ENCODE measurements at places on chromosomes 3 and 15.

GRCh38 chr3:15660055-15660935 lies 58.8 kb downstream of the BTD start:
- DNase-seq = no peak

DNA sequence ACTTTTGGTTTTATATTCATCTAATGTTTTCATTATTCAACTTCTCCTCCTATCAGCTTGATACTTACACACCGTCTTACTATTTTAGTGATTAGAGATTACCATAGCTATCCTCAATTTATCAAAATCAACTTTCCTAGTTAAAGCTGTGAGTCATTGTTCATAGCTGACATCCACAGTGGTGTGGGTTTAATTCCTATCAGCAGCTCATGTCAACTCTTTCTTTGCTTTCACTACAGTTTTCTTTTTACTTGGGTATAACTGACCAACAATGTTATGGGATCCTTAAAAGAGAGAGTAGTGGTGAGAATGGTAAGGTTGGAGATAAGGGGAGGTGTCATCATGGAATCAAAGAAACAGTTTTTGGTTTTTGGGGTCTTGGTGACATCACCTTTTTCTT lies 112.7 kb downstream of the NFKBIZ start:
- DNase-seq = no peak

GRCh38 chr15:85754989-85755388 lies 39.7 kb downstream of the KLHL25 start:
- no peak for DNase-seq

GRCh38 chr3:12705374-12705926 lies 41.5 kb upstream of the RAF1 start:
- no peak for DNase-seq

GRCh38 chr3:168405288-168405687 lies 309.6 kb upstream of the GOLIM4 start:
- no peak for DNase-seq

GRCh38 chr3:125478326-125478725 lies 41.7 kb downstream of the SNX4 start:
- no peak for DNase-seq

DNA sequence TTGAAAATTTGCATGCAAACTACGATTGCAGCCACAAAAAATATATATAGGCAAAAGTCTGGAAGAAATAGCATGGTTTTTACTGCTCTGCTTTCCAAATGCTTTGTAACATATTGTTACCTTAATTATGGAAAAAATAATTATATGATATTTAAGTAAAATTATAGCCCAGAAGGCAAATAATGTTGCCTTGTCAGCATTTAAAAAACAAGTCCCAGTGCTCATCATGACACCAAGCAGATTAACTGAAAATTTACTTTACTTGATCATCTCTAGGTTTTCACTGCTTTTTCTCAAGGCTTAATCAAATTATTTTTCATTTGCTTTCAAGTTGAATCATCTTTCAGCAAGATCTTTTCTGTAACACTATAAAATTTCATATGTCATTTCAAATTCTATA lies 262.9 kb downstream of the ZMAT3 start:
- no peak for DNase-seq

DNA sequence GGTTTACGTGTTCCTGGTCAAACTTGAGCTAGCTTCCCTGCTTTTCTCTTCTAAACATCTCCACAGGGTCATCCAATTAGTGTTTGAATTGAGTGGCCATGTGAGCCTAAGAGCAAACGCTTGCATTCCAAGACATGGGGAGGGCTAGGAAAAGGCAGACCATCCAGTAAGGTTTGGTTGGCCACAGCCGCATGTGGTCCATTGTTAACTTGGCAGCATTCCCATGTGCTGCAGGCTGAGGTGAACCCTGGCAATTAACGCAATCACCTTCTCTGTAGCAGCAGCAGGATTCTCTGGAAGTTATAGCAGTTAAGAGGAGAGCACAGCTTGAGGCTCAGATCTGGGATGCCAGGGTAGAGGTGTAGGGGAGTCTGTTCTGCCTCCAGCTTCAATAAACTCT lies 502.2 kb upstream of the LMCD1 start:
- DNase-seq = no peak

DNA sequence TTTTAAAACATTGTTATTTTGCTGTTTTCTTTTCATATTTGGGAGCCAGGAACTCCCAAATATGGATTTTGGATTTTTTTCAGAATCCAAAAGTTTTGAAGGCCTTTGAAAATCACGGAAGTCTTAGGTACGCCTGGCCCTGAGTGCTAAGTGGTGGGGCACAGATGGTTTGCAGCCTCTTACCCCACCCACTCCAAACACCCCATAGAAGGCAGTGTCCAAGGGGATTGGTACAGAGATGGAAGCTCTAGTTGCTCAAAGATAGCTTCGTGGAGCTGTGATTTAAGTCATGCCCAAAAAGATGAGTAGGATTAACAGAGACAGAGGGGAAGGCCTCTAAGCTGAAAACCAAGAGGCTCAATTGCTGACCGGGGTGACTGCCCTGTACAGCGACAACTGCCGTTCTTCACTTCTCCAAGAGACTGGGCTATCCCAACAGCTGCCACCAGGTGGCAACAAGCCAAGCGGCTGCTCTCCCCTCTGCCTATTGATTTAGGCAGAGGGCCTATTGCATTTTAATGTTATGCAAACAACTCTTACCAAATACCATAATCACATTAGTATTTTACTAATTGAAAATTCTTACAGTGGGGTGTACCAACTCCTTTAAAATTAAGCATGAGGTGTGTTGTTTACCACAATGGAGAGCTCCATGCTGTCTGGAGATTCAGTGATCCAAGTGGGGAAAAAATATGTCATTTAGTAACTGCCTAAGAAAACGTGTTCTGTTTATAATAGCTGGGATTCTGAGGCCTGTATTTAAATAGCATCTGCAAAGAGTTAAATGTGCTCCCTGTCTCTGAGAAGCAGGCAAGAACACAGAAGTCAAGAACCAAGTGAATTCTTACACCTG lies 64.0 kb upstream of the C15orf61 start:
- peak; percentile 29 for DNase-seq

DNA sequence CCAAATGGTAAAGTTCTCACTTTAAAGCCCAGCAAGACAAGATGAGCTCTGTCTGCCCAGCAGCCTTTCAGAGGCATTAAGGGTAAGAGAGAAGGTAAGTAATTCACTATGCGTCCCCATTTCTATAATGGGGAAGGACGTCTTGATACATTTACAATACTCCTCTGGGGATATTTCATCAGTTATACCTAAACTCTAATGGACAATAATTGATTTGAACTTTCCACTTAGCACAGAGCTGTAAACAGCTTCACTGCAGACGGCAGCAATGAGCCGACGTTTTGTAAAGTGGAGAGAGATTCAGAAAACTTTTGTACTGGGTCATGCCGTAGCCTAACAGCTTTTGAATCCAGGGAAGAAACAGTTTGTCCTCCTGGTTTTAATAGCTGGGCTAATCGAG lies 127.4 kb downstream of the TIGIT start:
- no peak for DNase-seq

DNA sequence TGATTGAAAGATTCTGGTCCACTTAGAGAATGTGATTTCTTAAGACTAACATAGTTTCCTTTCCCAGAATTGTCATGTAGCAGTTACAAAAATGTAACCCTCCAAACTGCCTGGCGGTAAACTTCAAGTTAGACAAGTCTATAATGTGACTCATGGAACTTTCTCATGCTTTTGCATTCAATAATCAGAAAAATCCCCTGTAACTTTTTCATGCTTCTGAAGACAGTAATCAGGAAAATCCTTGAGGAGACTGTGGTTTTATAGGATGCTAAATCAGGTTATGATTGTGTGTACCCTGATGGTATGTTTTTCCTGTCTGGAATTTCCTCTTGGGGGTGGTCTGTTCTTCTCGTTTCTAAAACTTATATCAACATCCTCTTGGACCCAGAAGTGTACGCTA lies 74.0 kb upstream of the RARB start:
- no peak for DNase-seq

GRCh38 chr15:90028376-90028944 lies 27.3 kb downstream of the ZNF710 start:
- DNase-seq = no peak

DNA sequence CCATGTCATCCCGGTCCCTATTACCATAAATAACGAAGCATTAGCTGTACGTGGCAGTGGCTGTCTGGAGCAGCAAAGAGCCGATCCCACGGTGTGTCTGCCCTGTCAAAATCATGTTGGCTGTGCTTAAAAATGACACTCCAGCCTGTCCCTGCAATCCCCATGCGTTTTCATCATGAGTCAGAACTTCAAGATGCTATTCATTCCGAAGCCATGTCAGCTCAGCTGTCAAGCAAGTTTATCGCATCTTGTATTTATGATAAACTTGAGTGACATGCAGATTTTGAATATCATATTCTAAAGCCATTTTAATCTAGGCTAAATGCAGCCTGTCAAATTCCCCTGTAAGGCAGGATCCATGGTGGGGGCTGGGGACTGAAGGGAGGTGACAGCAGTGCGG lies 152.4 kb downstream of the TJP1 start:
- no peak for DNase-seq

DNA sequence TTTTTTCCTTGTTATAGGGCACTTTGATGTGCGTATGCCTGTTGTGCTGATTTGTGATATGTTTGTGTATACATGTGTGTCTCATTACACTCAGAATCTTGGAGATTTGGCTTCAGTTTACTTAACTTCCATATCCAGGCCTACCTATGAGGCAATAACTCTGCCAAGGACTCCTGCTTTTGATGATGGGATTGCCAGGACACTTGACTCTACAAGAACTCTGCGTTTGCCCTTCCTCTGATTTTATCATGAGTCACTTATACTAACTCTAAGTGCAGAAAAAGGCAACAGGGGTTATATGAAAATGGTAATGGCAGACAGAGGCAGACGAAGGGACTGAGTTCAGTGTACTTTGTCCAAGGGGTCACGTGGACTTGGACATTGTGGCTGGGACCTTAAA lies 33.6 kb downstream of the MCTP2 start:
- no peak for DNase-seq

DNA sequence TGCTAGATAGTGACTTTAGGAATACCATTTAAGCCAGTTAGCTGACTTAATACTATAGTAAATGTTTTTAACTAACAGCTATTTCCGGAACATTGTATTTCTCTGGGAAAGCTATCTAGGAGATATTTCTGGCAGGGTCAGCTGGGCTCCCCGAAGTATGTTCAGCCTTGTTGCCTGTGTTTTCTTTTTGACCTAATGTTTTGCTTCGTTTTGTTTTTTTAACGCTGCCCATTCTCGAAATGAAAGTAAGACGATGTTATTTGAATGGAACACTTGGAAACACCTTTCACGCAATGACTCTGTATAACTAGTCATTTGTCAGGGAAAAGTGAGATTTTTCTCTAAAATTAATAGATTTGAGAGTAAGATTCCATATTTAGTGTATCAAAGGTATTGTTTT lies 702.9 kb upstream of the NAALADL2 start:
- DNase-seq = no peak

DNA sequence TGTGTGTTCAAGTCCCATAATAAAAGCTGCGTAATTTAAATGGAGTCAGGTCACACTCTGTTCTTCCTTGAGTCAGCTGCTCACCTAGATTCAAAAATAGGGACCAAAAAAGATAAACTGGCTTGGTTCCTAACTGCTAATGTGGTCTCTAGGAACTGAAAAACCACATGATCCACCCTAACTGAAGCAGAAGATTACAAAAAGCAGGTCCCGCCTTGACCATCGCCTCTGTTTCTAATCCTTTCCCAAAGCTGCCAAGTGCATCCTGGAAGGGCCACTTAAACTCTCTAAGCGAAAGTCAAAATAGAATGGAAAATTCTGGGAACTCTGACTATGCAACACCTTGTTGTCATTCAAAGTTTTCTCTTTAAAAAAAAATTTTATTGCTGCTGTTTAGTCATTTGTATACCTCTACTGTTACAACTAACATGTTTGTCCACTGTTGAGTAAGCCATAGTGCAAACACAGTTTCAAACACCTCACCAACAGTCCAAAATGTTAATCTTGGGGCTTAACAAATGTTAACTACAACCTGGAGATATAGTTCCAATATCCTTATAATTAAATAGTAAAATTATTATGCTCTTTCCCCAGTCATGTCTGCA lies 88.9 kb upstream of the THBS1 start:
- no peak for DNase-seq

DNA sequence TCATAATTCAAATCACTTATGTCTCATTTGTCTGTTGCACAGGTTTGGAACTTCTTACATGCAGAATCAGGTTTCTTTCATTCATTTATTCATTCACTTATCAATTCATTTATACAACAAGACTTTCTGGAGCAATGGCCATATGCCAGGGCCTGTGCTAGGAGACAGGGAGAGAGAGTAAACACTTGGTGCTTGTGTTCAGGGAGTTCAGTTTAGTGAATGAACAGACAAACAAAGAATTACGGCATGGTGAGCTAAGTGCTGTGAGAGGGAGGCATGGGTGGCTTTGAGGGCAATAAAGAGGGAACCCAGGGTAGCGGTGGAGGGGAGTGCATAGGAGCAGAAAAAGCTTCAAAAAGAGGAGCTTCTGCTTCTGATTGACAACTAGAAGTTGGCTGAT lies 8.5 kb upstream of the IREB2 start:
- DNase-seq = peak; percentile 87

- no peak for DNase-seq
Observed at GRCh38 chr3:33717616-33717865, 513 bp downstream of the CLASP2 start.

DNA sequence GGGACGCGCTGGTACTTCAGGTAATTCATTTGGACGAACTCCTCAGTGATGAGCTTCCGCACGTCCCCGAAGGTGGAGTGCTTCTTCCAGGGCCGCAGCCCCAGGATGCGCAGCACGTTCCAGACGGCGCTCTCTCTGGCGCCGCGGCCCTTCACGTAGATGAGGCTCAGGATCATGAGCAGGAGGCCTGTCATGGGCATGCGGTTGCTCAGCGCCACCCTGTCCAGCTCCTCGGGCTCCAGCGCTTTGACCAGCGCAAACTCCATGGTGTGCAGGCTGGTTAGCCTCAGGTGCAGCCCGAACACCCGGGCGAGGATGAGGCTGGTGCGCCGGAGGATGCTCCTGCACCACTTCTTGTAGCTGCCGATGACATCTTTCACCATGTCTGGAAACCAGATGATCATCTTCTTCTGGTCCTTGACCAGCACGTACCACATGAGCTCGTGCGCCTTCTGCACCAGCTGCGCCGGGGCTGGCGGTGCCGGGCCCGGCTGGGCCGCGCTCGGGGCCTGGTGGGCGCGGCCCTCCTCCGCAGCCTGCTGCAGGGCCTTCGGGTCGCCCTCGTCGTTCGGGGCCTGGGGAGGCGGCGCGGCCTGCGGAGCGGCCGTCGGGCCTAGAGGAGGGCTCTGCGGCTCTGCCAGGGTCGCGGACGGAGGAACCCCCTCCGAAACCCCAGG lies 501 bp downstream of the NDN start:
- no peak for DNase-seq

- DNase-seq = no peak
Observed at GRCh38 chr3:111238885-111239284, 167.3 kb downstream of the NECTIN3 start.

Measured in DMS153 (cell line).